Stimulated activated CD4-positive, alpha-beta T cell treated with anti-CD3 and anti-CD28 coated beads, Interleukin-1b, Interleukin-23, amount 100 ng/mL, for 1 hour (primary cell): ENCODE measurements at places on chromosomes 4 and X.

DNA sequence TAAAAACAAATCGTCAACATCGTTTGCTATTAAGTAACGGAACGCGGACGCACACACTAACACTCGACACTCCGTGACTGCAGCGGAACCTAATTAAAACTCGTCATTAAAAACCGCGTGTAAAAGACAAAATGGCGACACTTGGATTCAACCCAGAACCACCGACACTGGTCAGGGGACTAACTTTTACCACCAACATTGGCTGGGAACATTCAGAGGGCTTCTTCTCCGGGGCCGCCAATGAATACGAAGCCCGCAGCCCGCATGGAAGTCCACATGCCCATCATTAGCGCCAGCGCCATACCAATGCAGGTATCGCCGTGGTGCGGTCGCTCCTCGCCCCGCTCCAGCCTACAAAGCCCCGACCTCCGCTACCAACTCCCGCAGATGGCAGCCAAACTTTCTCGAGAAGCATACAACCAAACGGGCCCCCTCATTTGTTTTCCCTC, 498 bp downstream of the RBMX start:
- DNase-seq = no peak

- DNase-seq = no peak
Measured at GRCh38 chr4:53963781-53964180, 100.6 kb downstream of the CHIC2 start.

- DNase-seq = no peak
Measured at GRCh38 chr4:108881190-108881589, 118.3 kb upstream of the ETNPPL start.

GRCh38 chr4:101198682-101199339, 148.5 kb downstream of the PPP3CA start:
- DNase-seq = no peak

GRCh38 chrX:109856974-109857373, 123.9 kb upstream of the ACSL4 start:
- no peak for DNase-seq
